Mesothelial cell of epicardium (in vitro differentiated cells): ENCODE measurements at places on chromosomes 2 and 18. TPM values are rescaled to one million over a fixed set of nuclear protein-coding genes. Genes with fewer than 3 reads are reported as not detected.

CHRNG gene
- total RNA-seq: 0.11 TPM in 1 of 3 replicates, not detected in the others

APOB gene
- total RNA-seq: 0.13 to 0.23 TPM (median 0.22 TPM) in 3 replicates

CD8B gene
- total RNA-seq: 0.24 TPM in 1 of 3 replicates, not detected in the others

GAREM2 gene
- 25.0 to 27.5 TPM (median 26.4 TPM) in 3 replicates for total RNA-seq

SPRED2 gene
- 31.5 to 32.2 TPM (median 32.0 TPM) in 3 replicates for total RNA-seq

SLC30A3 gene
- total RNA-seq: 2.3 to 3.4 TPM (median 3.1 TPM) in 3 replicates

LRATD1 gene
- 2.2 to 2.6 TPM (median 2.4 TPM) in 3 replicates for total RNA-seq

DYNAP gene
- total RNA-seq: not detected in 3 replicates
